SJCRH30 (cell line): ENCODE measurements at places on chromosomes 5 and 9. TPM values are rescaled to one million over a fixed set of nuclear protein-coding genes. Genes with fewer than 3 reads are reported as not detected.

The SNCB gene
- not detected in 2 replicates for total RNA-seq

The SPINK6 gene
- not detected in 2 replicates for total RNA-seq

The CCL27 gene
- 0.76 TPM in 1 of 2 replicates, not detected in the other for total RNA-seq

The IL5 gene
- total RNA-seq = not detected in 2 replicates

The CDH10 gene
- not detected in 2 replicates for total RNA-seq

DNA sequence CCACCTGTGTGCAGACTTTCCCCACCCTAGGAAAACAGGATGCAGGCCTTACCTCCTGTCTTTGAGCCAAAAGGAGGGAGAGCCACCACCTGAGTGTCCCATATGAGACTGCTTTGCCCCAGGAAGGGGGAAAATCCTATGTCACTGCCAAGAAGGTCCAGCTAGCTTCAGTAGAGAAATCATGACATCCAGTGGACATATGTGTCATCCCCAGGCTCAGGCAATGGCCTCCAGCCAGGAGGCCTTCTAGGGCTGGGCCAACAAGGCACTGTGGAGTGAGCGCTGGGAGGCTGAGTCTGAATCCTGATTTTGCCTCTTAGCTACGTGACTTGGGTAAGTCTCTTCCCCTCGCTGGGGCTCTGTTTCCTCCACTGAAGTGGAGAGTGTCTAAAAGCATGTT is 60.2 kb downstream of the SMIM23 start:
- no peak for DNase-seq

DNA sequence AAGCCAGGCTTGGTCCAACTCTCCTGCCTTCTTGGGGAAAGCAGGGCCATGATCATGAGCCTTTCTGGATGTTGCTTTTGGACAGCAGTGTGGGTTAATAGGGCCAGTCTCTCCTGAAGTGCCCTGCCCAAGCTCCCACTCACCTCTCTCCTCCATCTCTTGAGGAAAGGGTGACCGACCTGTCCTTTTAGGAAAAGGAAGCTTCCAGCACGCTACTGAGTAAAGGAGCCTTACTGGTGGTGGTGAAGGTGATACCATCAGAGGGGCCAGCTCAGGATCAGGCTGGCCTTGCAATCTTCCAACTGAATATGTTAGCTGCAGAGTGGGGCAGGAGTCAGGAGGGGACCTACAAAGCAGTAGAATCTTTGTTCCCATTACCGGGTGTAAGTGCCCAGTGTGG is 2.2 kb upstream of the RGS3 start:
- no peak for DNase-seq

DNA sequence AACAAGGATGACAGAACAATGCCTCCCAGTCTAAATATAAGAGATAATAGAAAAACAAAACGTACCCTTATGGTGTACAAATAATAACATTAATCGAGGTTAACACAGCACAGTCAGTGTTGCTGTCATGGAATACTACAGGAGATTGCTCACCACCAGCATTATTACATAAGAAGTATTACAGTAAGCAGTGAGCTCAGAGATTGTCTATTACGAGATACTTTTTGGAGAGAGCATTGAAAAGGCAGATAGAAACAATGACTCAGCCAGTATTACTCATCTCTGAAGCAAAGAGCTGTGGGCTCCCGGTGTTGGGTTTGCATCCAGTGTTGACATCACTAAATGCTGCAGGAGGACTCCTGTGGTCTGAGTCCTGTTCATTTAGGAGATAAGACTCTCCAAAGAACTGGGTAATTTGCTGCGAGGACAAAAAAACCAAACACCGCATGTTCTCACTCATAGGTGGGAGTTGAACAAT is 191.9 kb upstream of the SEMA6A start:
- peak; percentile 44 for DNase-seq

DNA sequence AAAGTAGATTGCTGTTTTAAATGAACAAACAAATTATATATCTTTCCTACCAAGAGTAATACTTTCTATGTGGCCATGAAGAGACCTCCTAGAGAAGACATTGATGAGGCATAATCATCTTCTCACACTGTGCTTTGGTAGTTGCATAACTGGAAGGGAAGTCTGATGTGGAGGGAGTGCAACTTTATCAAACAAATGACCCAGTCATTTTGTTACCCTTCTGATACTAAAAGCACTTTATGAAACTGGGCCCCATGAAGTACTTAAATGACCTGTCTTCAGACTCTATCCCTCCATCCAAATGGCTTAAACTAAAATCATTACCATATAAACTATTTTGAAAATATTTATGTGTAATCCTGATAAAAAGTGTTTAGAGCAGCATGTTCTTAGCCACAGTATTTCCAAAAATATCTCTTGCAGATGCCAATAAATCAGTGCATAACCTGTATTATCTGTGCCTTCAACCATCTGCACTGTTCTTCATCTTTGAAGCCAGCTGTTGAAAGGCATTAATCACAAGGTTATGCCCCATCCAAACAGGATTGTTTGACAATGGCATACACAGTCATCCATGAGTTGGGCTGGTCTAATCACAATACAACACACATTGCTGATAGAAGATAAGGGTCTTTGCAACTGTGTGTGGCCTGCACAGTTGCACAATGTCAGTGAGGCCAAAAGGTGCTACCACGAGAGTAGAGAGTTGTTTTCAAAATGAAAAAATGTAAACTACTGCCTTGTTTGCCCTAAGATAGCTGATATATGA is 31.9 kb upstream of the MIER3 start:
- DNase-seq = peak; percentile 20

GRCh38 chr9:129347316-129348120 is 169.5 kb upstream of the IER5L start:
- no peak for DNase-seq

DNA sequence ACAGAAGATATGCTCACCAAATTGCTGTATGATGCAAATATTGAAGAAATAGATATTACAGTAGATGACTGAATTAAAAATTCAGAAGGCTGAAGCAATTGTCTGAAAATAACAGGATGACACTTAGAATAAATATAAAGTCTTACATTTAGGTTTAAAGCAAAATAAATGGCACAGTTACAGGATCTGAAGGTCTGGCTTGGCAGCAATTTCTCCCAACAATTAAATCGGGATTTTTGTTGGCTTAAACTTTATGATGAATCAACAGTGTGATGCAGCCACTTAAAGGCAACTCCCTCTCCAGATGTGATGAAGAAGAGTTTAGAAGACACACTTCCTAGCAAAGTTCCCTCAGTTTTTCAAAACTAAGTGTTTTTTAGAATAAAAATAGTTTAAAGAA is 80.5 kb downstream of the NREP start:
- no peak for DNase-seq

DNA sequence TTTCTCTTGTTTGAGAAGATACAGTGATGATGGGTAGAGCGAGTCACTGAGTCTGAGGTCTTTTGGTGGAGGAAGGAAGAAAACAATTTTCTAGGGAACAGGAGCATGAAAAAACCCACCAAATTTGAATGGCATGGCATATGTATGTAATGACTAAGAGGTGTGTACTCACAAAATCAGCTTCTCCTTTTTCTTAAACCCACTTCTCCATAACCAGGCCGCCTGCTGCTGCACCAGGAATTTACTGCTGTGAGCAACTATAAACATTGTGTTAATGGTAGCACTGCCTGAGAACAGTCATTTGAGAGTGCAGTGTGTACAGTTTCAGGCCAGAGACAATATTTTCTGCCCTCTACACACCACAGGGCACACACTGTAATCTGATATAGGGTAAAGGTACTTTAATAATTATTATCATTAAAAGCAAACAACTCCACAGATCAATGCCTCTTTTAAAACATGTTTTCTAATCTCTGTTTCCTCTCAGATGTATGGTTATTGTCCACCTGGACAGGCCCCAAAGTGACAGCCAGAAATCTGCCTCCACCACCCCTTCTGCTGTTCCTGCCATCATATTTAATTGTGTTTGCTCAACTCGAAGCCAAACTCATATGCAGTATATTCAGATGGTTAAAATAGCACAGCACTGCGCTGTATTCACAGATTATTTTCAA is 241.6 kb downstream of the KIAA0825 start:
- no peak for DNase-seq

DNA sequence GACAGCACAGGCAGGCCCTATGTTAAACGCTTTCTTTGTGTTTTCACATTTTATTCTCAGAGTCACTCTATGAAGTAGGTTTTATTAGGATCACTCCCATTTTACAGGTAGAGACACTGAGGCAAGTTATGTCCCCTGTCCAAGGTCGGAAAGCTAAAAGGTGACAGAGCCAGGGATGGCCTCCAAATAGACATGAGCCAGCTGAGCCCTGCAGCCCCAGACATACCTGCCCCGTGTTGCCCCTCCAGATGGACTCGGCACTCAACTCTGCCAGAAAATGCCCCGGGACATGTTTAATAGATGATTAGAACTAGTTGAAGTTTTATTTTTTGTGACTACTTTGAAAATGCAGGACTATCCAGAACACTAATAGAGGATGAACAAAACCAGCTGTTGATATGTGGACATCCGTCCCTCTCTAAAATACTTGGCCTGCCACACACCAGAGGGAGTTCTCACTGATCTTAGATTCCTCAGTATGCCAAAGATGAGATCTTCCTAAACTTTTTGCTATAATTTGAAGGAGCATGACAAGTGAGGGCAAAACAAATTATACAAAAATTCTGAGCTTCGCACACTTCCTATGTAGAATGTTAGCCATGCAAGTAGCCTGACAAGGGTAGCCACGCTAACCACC is 258.6 kb upstream of the ADAMTS16 start:
- DNase-seq = no peak

DNA sequence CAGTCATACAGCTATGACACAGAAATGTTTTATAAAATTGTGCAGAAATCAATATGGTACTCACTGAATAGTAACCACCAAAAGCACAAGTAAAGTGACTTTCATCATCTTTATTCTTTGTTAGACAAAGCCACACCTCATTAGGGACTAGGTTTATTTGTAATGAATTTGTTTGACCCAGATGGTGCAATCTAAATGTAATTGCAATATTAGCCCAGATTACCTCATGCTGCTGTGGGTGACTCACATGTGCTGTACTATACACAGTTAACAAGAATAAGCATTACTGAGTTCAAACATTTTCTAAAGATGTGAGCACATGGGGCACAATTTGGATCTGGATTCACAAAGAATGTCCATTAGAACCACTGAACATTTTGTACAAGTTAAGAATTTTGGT is 759.3 kb upstream of the TYRP1 start:
- DNase-seq = no peak

DNA sequence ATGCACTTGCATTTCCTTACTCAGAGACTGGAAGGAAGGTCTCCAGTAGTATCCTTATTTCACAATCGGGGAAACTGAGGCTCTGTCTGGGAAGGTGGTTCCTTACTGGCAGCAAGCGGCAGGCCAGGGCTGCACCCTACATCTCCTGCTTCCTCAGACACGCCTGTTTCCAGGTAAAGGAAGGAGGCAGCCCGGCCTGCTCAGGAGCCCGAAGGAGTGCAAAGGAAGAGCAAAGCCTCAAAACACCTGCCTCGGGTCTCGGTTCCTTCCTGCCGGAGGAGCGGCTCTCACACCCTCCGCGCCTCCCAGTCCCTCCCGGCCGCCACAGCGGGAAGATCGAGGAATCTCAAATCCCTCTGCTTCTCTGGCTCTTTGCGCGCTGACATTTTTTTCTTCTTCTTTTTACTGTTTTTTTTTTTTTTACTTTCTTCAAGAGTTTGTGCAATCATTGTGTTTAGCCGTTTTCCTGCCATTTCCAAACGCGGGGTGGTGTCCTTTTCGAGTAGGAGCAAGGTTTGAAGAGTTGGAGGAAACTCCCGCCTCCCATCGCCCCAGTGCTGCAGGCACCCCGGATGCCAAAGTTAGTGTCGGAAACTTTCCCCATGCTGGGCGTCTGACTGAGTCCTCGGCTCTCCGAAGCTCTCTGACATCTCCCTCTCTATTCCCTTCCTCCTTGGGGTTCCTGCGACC is 1.0 kb downstream of the GGTA1 start:
- DNase-seq = peak; percentile 28

DNA sequence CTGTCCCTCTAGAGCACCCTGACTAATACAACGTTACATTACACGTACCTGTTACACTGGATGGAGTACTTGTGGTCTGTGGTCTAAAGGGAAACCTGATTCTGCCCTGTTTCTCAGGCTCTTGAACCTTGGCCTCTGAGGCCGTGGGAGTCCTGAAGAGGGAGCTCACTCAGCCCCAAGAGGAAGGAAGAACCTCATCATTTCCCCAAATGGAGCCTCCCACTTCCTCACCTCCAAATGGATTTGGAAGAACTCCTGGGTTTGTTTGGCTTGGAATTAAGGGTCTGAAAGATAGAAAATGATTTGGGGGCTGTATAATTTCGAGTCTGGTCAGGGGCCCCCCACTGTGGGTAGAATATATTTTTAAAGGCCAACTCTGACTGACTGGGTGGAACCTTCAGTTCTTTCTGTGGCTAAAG is 200.2 kb downstream of the SEMA6A start:
- DNase-seq = no peak

DNA sequence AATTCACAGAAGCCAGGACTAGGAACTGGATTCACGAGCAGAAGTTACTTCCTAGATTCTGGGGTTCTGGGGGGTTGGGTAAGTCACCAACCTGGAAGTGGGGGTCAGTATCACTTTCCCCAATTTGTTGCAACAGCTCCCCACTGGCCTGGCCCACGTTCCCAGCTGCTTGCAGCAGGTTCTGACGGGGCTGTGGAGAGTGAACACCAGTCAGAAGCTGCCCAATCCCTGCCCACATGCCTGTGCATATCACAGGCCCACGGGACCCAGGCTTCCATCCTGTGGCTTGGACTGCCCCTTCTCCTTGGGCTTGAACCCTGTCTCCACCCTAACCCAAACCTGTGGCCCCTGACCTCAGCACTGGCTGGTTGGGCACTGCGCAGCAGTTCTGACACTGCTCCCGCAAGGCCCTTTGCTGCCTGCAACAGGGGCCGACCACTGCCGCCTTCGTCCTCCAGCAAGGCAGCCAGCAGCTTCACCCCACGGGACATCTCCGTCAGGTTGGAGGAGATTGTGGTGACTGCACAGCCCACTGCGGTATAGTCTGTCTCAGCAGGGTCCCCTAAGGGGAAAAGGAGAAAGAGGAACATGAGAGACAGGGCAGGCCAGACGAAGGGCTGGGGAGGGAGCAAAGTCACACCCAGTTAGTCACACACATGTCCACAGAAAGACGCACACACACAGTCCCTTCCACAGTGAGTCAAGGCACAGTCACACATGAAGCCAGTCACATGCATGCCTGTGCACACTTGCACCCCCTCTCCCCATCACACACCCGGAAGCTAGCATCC is 13.1 kb downstream of the TLN1 start:
- no peak for DNase-seq
